ENCODE measurements at places on chromosomes 1 and 21.

DNA sequence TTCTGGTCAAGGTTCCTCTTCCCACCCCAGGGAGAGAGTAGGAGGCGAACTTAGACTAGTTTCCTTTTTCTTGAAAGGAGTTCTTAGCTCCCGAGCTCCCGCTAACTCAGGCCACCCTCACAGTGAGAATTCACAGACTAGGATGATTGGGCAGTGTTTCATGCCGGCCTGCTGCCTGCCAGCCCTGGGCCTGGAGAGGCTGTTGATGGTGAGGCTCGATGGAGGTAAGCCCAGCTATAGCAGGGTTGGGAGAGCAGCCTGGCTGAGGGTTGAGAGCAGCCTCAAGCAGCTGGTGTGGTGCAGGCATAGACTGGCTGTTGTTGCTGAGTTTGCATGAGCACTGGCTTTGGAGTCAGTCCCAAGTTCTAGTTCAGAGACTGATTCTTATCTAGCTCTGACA lies 274.4 kb downstream of the MATN1 start:
- no peak for DNase-seq

DNA sequence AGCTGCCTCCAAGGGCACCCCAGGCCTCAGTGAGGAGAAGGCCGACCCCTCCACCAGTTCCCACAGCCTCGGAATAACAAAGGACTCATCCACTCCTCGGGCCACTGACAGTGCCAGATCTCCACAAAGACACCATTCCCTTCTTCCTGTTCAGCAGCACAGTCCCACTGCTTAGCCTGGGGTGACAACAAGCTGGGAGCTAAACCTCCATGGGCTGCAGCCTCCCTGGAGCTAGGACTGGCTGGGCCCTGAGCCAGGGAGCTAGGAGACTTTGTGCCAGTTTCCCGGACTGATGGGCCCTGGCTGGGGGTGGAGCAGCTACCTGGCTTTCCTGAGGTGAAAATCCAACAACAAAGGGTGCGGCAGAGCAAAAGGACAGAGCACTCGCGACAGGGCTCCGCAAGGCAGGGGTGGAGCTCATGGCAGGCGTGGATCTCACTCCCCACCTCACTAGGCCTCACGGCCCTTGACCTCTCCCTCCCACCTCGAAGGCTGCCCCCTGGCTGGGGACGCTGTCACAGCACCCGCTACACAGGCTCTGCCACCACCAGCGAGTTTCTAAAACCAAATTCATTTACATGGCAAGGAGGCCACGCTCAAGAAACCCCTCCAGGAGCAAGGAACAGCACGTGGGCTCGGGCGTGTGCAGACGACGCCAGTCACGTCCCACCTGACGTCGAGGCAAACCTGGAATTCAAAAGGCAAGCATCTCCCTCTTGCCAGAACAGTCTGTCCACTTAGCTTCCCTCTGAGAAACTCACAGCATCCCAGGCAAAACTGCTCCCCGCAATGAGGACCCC lies 13.8 kb downstream of the SLC35E2B start:
- DNase-seq = no peak

DNA sequence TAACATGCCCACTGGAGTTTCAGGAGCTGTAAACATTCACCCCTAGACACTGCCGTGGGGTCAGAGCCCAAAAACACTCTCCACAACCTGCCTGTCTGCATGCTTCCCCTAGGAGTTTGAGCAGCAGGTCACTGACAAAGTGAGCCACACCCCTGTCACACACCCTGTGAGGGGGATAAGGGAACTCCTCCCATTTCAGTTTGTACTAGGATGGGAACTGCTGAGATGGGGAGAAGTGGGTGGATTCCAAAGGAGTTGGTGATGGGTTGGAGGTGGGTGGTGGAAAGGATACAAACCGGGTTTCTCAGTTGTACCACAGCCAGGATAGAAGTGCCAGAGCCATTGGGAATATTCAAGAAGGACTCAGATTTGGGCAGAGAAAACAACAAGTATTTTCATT lies 140.2 kb downstream of the MIS18A start:
- no peak for DNase-seq

DNA sequence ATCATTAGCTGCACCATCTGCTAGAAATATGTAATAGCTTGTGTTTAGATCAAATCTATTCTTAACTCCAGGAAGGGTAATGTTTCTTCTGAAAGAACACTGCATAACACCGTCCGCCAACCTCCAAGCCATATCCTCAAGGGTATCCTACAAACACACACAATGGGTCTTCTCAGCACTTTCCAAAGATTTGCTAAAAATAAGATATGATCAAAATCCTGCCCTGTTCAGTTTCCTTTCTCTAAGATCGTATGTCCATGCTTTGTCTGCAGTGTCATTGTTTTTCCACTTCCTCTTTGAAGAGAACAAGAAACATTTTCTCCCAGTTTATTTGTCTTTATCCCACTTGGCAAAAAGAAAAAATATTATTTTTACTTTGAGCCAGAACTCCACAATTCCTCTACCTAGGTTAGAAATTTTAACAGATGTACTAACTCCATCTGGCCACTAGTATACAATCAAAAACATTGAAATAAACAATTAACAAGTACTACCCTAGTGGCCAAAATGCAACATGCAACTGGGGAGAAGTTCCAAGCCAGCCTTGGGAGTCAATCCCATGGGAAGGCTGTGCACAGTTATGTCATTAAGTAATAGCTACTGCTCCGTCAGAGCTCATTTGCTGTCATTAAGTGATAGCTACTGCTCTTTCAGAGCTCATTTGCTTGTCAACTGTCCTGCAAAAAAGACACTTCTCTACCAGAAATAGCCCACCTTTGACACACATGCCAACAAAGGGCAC lies 37.8 kb downstream of the FRRS1 start:
- DNase-seq = no peak

DNA sequence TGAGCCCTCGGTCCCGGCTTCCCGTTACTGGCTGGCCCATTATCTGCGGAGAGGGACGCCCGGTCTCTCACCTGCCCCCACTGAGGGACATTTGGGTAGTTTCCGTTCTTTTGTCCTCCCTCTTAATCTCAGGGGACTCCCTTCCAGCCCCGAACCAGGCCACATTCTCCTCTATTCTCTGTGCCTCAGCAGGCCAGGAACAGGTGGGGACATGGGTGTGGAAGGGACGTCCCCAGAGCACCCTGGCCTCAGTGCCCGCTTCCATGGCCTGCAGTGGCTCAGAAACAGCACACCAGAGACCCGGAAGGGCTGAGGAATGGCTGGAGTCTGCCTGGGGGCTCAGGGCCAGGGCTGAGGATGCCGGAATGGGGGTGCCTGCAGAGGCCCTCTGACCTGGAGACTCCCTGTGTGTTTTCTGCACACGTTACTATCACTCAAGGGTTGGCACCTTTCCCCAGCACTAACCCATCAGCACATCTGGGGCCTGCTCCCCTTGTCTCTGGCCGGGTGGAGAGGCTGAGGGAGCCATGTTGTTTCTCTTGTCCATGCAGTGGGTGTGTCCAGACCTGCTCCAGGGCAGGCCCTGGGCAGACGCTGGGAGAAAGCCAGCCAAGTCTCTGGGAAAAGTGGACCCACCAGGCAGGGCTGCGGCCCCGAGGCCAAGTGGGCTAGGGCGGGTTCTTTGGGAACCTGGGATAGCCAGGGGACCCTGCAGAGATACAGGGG lies 10.0 kb upstream of the DNMT3L start:
- DNase-seq = no peak

- DNase-seq = no peak
These were observed 34.9 kb downstream of the WDR3 start for GRCh38 chr1:117964290-117965038.

- no peak for DNase-seq
These were observed 41.5 kb downstream of the CD46 start for GRCh38 chr1:207793327-207793726.

GRCh38 chr1:41741244-41741643 lies 177.5 kb downstream of the HIVEP3 start:
- DNase-seq = no peak
